MCF 10A (cell line): ENCODE measurements at places on chromosomes 4 and X.
A peak's percentile ranks its signal among the peaks of the same experiment; 100 is the strongest.

DNA sequence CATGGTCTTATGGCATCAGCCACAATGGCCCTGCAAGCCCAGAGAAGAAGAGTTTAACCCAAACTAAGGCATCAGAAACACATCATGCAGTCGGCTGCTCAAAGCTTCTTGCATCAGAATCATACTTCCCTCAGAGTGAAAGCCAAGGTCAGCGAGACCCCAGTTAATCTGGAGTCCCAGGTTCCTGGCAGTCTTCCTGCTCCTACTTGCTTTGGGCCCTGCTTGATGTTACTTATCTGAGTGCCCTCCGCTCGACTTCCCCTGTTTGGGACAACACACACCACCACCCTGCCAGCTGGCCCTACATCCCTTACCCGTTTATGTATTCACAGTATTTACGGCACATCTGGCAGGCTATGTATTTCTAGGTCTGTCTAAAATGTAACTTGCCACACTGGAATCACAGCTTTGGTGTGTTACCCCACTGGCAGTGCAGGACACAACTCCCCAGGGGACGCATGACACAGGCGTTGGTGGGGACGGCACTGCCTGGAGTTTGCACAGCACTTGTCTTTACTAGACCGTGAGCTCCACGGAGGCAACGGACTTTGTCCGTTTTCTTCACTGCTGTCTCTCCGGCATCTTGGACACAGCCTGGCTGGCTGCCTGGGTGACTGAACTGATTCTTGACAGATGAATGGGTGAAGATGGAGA lies 22.8 kb downstream of the CRMP1 start:
- H3K27ac ChIP-seq, result no peak overlapping the region
- DNase-seq, result no peak
- no peak overlapping the region for H3K4me3 ChIP-seq
- no peaks in the 10 kb centered on the region for H3K4me1 ChIP-seq

DNA sequence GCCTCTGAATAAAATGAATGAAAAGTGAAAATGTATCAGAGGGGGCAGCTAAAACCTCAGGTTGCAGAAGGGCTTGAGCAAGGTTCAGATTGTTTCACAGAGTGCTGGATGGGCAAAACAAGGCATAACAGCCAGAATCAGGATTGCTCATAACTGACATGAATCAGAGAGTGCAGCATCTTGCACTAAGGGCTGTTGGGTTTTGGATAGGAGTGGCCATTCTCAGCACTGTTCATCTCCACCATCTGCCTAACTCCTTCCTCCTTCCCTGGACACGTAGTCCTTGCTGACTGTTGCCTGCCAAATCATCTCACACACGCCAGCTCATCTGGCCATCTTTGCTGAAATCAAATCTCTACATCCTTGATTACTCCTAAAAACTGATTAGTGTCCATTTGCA lies 75.3 kb upstream of the C1QTNF7 start:
- no peaks in the 10 kb centered on the region for H3K4me1 ChIP-seq
- no peak overlapping the region for H3K4me3 ChIP-seq
- no peaks in the 10 kb centered on the region for H3K36me3 ChIP-seq

- peak overlapping the region; percentile 4 for H3K4me3 ChIP-seq
- H3K4me1 ChIP-seq, result peaks cover 27% of the 10 kb centered on the region
Observed at GRCh38 chr4:83112678-83113428, 1.7 kb downstream of the PLAC8 start.

DNA sequence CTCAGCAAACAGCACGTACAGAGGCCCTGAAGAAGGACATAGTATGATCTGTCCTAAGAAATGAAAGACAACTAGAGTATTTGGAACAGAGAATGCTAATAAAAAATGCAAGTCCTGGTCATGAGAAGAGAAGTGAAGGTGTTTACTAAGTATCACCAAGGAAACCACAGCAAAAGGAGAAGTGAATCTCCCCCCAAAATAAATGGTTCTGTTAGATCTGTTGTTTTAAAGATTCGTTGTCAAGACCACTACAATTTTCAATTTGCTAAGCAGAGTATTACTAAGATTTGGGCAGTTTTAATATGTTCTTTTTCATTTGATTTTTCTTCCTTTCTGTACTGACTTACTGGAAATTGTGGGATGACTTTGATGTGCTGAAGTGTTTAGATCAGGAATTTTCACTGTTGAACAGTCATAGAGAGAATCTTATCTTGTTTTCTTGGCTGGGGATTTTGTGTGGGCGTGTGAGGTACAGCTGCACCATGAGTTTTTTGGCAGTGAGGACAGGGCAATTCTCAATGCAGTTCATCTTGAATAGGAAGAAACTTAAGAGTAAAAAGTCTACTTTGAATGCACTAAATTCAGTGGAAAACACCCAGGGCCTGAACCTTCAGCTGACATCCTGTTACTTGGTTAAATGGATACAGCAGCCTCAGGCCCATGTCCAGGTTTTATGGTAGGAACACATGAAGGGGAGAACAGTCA lies 132.2 kb downstream of the STIM2 start:
- no peak overlapping the region for H3K4me3 ChIP-seq
- H3K27me3 ChIP-seq, result no peaks in the 10 kb centered on the region
- H3K27ac ChIP-seq, result no peak overlapping the region
- no peaks in the 10 kb centered on the region for H3K4me1 ChIP-seq
- H3K36me3 ChIP-seq, result no peaks in the 10 kb centered on the region
- peak; percentile 16 for DNase-seq

GRCh38 chrX:101682723-101683122 lies 23.1 kb upstream of the ARMCX2 start:
- H3K4me3 ChIP-seq, result no peak overlapping the region
- H3K4me1 ChIP-seq, result no peaks in the 10 kb centered on the region
- H3K27ac ChIP-seq, result no peak overlapping the region
- peaks cover 70% of the 10 kb centered on the region for H3K27me3 ChIP-seq

GRCh38 chrX:13829983-13830382 lies 13.1 kb upstream of the GPM6B start:
- peaks cover 29% of the 10 kb centered on the region for H3K4me1 ChIP-seq
- DNase-seq, result no peak
- peaks cover 22% of the 10 kb centered on the region for H3K36me3 ChIP-seq
- no peak overlapping the region for H3K4me3 ChIP-seq
- peaks cover 28% of the 10 kb centered on the region for H3K27me3 ChIP-seq

GRCh38 chrX:49877397-49878101 lies 1.7 kb upstream of the USP27X start:
- H3K27ac ChIP-seq, result no peak overlapping the region
- peaks cover 11% of the 10 kb centered on the region for H3K27me3 ChIP-seq
- DNase-seq, result no peak
- peaks cover 4% of the 10 kb centered on the region for H3K4me1 ChIP-seq
- H3K4me3 ChIP-seq, result no peak overlapping the region

GRCh38 chrX:147550217-147550616 lies 361.5 kb upstream of the FMR1 start:
- H3K27me3 ChIP-seq, result no peaks in the 10 kb centered on the region
- no peaks in the 10 kb centered on the region for H3K36me3 ChIP-seq
- H3K4me3 ChIP-seq, result no peak overlapping the region
- DNase-seq, result peak; percentile 59
- no peak overlapping the region for H3K27ac ChIP-seq

DNA sequence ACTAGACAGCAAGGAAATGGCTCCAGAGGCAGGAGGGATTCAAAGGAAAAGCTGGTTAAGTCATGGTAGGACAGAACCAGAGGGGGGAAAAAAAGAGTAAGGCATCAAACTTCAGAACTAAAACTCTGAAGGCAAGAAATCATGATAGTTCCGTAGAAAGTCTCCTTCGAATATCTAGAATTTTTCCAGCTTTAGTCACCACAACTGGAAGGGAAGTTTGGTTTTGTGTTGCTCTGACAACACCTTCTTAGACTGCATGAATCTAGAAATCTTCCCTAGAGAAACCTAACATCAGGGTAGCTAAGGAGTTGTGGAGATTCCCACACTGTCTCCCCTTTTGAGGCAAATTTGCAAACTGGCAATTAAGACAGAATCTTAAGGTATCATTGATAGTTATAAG lies 33.7 kb downstream of the AMMECR1 start:
- peak overlapping the region; percentile 77 for H3K27ac ChIP-seq
- H3K4me3 ChIP-seq, result no peak overlapping the region
- no peaks in the 10 kb centered on the region for H3K36me3 ChIP-seq
- H3K27me3 ChIP-seq, result peaks cover 23% of the 10 kb centered on the region
- peaks cover 21% of the 10 kb centered on the region for H3K4me1 ChIP-seq
- DNase-seq, result peak; percentile 47

DNA sequence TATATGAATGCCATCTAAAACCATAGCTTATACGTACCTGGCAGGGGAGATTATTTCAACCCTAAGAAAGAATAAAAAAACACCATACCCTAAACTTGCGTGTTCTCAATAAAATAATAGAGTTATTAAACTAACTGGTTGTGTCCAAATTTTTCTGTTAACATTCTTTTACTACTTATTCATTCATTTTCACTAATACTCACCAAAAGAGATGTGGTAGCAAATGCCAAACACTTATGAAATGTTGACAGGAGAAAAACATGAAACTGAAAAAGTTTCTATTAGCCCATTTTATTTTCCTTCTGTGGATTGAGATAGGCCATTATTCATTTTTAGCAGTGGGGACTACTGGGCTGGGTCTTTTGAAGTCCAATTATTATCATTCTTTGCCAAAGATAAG lies 102.0 kb downstream of the TSPAN5 start:
- no peaks in the 10 kb centered on the region for H3K27me3 ChIP-seq
- H3K36me3 ChIP-seq, result no peaks in the 10 kb centered on the region

DNA sequence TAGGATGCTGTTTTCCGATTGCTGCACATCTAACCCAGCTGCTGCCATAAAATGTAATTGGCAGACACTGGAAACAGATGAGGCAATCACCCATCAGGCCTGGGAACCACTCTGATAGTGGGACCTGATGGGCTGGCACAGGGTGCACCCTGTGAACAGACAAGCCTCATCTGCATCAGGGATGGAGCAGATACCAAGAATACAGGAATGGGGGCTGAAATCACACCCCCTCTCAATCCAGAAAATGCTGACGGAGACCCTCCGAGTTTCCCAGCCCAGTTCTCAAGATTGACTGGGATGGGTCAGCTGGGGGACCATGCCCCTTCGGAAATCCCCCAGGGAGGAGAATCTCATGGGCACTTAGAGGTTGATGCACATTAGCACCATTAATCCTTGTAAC lies 28.8 kb upstream of the PPP2R2C start:
- no peak overlapping the region for H3K27ac ChIP-seq
- H3K27me3 ChIP-seq, result peaks cover 38% of the 10 kb centered on the region
- no peak overlapping the region for H3K4me3 ChIP-seq
- H3K4me1 ChIP-seq, result no peaks in the 10 kb centered on the region

- no peaks in the 10 kb centered on the region for H3K27me3 ChIP-seq
- H3K27ac ChIP-seq, result no peak overlapping the region
- H3K4me1 ChIP-seq, result no peaks in the 10 kb centered on the region
- no peak for DNase-seq
- H3K4me3 ChIP-seq, result no peak overlapping the region
Observed at GRCh38 chrX:750812-751211, 120.2 kb downstream of the SHOX start.

GRCh38 chr4:26877406-26877805 lies 16.8 kb downstream of the STIM2 start:
- no peak overlapping the region for H3K4me3 ChIP-seq
- no peak overlapping the region for H3K27ac ChIP-seq
- DNase-seq, result no peak
- no peaks in the 10 kb centered on the region for H3K27me3 ChIP-seq

DNA sequence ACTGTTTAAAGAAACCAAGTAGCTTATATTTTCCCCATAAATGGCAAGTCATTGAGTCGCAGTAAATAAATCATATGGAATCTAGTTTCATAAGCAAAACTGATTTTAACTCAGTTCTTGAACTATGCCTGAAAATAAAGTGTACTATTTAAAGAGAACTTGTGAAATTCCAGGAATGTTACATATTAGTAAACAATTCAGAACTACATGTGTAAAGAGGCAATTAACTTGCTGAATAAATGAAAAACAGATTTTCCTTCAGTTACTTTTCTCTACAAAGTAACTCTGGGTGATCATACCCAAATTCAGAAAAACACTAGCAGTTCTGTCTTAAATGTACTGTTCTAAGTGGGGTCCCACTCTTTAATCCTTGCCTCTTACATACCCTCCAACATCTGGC lies 236.1 kb upstream of the EDNRA start:
- no peak for DNase-seq
- H3K27ac ChIP-seq, result no peak overlapping the region
- H3K4me3 ChIP-seq, result no peak overlapping the region
- H3K27me3 ChIP-seq, result no peaks in the 10 kb centered on the region
- no peaks in the 10 kb centered on the region for H3K4me1 ChIP-seq

DNA sequence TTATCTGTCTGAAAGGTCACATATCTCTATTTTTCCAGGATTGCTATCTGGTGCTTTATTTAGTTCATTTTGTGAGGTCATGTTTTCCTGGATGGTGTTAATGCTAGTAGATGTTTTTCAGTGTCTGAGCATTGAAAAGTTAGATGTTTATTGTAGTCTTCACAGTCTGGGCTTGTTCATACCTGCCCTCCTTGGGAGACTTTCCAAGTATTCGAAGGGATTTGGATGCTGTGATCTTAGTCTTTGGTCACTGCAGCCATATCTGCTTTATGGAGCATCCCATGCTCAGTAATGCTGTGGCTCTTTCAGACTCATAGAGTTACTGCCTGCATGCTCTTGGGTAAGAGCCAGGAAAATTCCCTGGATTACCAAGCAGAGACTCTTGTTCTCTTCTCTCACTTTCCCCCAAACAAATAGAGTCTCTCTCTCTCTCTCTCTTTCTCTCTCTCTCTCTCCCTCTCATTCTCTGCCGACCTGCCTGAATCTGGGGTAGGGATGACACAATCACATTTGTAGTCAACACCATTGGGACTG lies 130.0 kb downstream of the AR start:
- H3K4me3 ChIP-seq, result no peak overlapping the region
- peaks cover 6% of the 10 kb centered on the region for H3K4me1 ChIP-seq
- DNase-seq, result peak; percentile 43
- H3K27me3 ChIP-seq, result no peaks in the 10 kb centered on the region

GRCh38 chr4:140427919-140428471 lies 547 bp upstream of the CLGN start:
- H3K36me3 ChIP-seq, result no peaks in the 10 kb centered on the region
- peak overlapping the region; percentile 91 for H3K27ac ChIP-seq
- no peaks in the 10 kb centered on the region for H3K27me3 ChIP-seq
- H3K4me1 ChIP-seq, result peaks cover 24% of the 10 kb centered on the region
- peak; percentile 69 for DNase-seq

- no peak for DNase-seq
- peak overlapping the region; percentile 90 for H3K27ac ChIP-seq
- peaks cover 36% of the 10 kb centered on the region for H3K36me3 ChIP-seq
- peaks cover 43% of the 10 kb centered on the region for H3K4me1 ChIP-seq
- H3K27me3 ChIP-seq, result no peaks in the 10 kb centered on the region
Observed at GRCh38 chr4:2241003-2241402, 918 bp downstream of the HAUS3 start.

DNA sequence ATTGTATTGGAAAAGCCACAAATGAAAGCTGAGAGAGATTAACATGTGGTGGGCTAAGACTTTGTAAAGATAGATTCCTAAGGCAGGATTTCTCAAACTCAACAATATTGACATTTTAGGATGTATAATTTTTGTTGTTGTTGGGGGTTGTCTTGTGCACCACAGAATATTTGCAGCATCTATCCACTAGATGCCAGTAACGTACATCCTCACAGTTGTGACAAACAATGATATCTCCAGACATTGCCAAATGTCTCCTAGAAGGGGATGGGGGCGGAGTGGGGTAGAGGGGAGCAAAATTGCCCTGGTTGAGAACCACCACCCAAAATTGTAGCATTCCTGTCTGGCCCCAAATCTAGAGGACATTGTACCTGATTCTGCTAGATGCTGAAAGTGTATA lies 14.7 kb upstream of the CBR4 start:
- H3K4me3 ChIP-seq, result no peak overlapping the region
- no peaks in the 10 kb centered on the region for H3K27me3 ChIP-seq
- no peaks in the 10 kb centered on the region for H3K36me3 ChIP-seq

- no peak overlapping the region for H3K4me3 ChIP-seq
- no peak for DNase-seq
- no peak overlapping the region for H3K27ac ChIP-seq
- peaks cover 11% of the 10 kb centered on the region for H3K4me1 ChIP-seq
Observed at GRCh38 chrX:68930542-68931317, 101.9 kb downstream of the EFNB1 start.

GRCh38 chrX:45845142-45845541 lies 644.5 kb upstream of the DIPK2B start:
- peaks cover 20% of the 10 kb centered on the region for H3K27me3 ChIP-seq
- peaks cover 14% of the 10 kb centered on the region for H3K4me1 ChIP-seq
- peaks cover 70% of the 10 kb centered on the region for H3K36me3 ChIP-seq
